ENCODE measurements at places on chromosomes 13 and 19. TPM values are rescaled to one million over a fixed set of nuclear protein-coding genes. Genes with fewer than 3 reads are reported as not detected.
A peak's percentile ranks its signal among the peaks of the same experiment; 100 is the strongest.

DNA sequence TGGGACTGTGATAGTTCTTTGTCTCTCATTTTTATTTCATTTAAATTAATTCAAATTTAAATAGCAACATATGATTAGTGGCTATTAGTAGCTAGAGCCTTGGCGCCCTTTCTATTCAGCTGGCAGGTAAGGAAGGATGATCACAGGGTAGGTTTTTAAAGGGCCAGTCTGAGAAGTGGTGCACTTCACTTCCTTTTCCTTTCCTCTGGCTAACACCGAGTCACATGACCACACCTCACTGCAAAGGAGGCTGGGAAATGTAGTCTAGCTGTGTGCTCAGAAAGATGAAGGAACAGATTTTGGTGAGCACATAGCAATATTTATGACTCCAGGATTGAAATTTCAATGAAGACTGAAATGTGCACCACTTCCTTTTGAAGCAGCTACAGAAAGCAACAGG, 128.7 kb downstream of the TSHZ3 start:
- no peaks in the 10 kb centered on the region for H3K36me3 ChIP-seq
- no peak overlapping the region for H3K4me3 ChIP-seq
- no peaks in the 10 kb centered on the region for H3K4me1 ChIP-seq
- H3K27me3 ChIP-seq = no peaks in the 10 kb centered on the region

GRCh38 chr13:98827449-98827848, 75.0 kb upstream of the SLC15A1 start:
- no peaks in the 10 kb centered on the region for H3K27me3 ChIP-seq
- no peak overlapping the region for H3K27ac ChIP-seq

Gene ZFP14
- total RNA-seq = 0.82 TPM

DNA sequence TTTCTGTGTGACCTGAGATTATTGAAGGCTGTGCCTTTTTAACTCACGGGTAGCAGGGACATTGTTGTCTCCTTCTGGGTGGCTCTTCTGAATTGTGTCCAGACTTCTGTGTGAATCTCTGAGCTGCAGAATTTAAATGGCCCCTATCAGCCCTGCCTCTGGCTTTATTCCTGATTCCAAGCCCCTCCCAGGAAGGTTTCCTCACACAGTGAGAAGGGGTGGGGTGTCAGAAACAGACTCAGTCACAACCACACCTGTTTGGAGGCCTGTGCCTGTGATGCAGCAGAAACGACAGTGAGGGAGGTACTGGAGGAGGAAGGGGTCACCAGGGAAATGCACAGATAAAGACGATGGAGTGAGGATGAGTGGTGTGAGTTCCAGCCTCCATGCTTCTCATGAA, at the start of gene CLC:
Gene CLC, minus strand, starts transcription at position 139 of the 400 bp plus-strand sequence. Its CDS starts 77 bp downstream, at position 62.
- no peaks in the 10 kb centered on the region for H3K36me3 ChIP-seq
- no peak within 1 kb of the TSS for H3K27ac ChIP-seq
- no peaks in the 10 kb centered on the region for H3K27me3 ChIP-seq
- peaks cover 14% of the 10 kb centered on the region for H3K4me1 ChIP-seq
- no peak within 1 kb of the TSS for H3K4me3 ChIP-seq

GRCh38 chr19:58330458-58330857, 3.7 kb downstream of the ZSCAN22 start:
- no peak overlapping the region for H3K4me3 ChIP-seq
- H3K27me3 ChIP-seq = no peaks in the 10 kb centered on the region
- DNase-seq = no peak
- H3K27ac ChIP-seq = no peak overlapping the region
- peaks cover 4% of the 10 kb centered on the region for H3K36me3 ChIP-seq

DNA sequence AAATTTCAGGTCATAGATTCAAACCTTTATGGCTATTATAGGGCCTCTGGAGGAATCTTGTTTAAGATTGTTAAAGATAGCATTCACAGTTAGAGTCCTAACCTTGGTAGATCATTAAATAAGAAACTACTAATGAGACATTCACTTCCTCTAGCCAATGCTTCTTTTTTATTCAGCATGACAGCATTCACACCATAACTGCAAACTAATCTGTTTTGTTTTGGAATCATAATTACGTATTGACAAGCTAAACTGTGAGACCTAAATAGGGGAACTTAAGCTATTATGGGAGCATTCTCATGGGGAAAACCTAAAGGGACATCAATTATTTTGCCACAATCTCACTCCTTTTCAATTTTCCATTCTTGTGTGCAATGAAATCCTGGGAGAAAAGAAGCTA, 653.8 kb downstream of the PCDH9 start:
- no peaks in the 10 kb centered on the region for H3K36me3 ChIP-seq
- H3K4me3 ChIP-seq = no peak overlapping the region
- no peak overlapping the region for H3K27ac ChIP-seq
- DNase-seq = no peak
- H3K27me3 ChIP-seq = no peaks in the 10 kb centered on the region

- DNase-seq = no peak
- peaks cover 3% of the 10 kb centered on the region for H3K36me3 ChIP-seq
- H3K27me3 ChIP-seq = no peaks in the 10 kb centered on the region
- no peak overlapping the region for H3K4me3 ChIP-seq
Observed at GRCh38 chr19:5103061-5103701, 134.3 kb downstream of the KDM4B start.

DNA sequence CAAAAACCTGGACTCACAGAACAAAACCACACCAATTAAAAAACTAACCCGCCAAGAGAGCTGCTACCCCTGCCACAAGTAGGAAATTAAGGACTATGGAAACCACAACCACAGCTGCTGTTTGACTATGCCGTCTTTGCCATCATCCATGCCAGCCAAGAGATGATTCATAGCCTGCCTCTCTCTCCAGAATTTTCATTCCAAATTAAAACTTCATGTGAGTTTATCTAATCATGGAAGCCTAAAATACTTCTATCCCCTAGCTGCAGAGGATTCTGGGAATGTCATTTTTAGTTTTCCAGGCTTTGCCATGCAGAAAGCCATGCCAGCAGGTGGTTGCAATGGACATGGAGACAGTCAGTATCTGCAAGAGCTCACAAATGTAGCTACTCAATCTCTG, 27.6 kb upstream of the GTF2F2 start:
- no peak for DNase-seq
- no peaks in the 10 kb centered on the region for H3K4me1 ChIP-seq
- H3K4me3 ChIP-seq = no peak overlapping the region
- no peaks in the 10 kb centered on the region for H3K36me3 ChIP-seq

GRCh38 chr13:24680258-24680920, at the start of gene ATP12A:
TSS of gene ATP12A (plus strand) at chr13:24680408. CDS start at chr13:24680744, 336 bp downstream.
- H3K27ac ChIP-seq = no peak within 1 kb of the TSS
- peaks cover 23% of the 10 kb centered on the region for H3K4me1 ChIP-seq
- H3K27me3 ChIP-seq = peaks cover 3% of the 10 kb centered on the region
- H3K4me3 ChIP-seq = peak within 1 kb of the TSS; percentile 46
- DNase-seq = no peak

DNA sequence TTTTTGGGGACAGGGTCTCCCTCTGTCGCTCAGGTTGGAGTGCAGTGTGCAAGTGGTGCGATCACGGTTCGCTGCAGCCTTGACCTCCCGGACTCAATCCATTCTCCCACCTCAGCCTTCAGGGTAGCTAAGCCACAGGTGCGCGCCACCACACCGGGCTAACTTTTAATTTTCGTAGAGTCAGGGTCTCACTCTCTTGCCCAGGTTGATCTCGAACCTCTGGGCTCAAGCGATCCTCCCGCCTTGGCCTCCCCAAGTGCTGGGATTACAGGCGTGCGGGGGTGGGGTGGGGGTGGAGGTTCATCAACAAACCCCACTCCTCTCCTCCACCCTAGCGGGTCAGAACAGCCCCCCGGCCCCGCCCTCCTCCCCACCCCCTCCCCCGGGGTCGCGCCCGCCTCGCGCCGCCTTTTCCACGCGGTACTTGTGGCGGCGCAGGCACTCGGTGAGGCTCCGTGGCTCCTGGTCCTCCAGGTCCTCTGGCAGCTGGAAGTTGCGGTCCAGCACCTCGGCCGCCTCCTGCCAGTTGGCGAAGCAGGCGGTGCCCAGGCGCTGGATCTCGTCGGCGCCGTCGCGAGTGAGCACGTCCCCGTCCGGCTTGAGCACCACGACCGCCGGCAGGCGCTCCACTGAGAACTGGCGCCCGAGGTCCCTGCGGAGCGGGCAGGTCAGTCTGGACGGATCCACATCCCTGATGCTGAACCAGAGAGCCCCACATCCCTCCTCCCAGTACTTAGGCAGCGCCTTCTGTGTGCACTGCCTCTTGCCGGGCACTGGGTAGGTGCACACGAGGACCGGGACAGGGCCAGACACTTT, 5.2 kb downstream of the NXNL1 start:
- H3K27ac ChIP-seq = no peak overlapping the region
- no peak for DNase-seq
- no peaks in the 10 kb centered on the region for H3K36me3 ChIP-seq
- H3K4me3 ChIP-seq = no peak overlapping the region
- H3K27me3 ChIP-seq = 0 out of 2 replicates have a peak, but pooled peaks cover 3% of the 10 kb centered on the region

DNA sequence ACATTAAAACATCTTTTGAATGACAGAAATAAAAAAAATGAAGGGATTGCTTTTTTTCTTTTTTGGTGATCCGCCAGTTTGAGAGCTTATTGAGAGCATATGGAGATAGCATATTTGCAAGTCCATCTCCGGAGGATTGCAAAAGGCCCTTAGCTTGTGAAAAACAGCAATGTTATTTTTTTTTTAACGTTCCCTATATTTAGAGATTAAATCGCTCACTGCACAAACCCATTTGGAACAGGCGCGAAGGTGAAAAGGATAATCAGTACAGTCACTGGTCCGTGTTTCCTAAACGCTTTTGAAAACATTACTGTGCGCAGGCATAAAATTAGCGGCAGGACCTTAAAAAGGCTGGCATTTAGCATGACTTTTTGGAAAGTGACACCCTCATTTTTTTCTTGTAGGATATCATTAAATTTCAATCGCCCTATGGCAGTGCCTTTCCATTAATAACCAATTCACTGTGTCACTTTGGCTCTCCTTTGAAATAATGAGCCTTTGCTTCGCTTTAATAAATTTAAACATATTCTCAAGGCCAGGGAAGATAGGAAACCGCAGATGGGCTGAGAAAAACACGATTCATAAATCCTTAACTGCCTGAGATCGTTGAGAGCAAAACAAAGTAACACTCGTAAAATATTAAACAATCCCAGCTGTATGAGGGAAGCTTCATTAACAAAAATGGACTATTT, 342.2 kb downstream of the DACH1 start:
- H3K27me3 ChIP-seq = no peaks in the 10 kb centered on the region
- DNase-seq = no peak
- H3K4me3 ChIP-seq = no peak overlapping the region
- no peaks in the 10 kb centered on the region for H3K4me1 ChIP-seq
- no peaks in the 10 kb centered on the region for H3K36me3 ChIP-seq
- no peak overlapping the region for H3K27ac ChIP-seq

Gene DAZAP1
- total RNA-seq = 240 TPM

Gene MIA
- not detected for total RNA-seq

- no peaks in the 10 kb centered on the region for H3K27me3 ChIP-seq
- H3K27ac ChIP-seq = no peak overlapping the region
- H3K4me1 ChIP-seq = no peaks in the 10 kb centered on the region
- DNase-seq = no peak
- no peak overlapping the region for H3K4me3 ChIP-seq
- H3K36me3 ChIP-seq = no peaks in the 10 kb centered on the region
Observed at GRCh38 chr13:57409121-57409520, 222.4 kb upstream of the PCDH17 start.

Gene LILRB2
- not detected for total RNA-seq

Gene PRR36
- total RNA-seq = 0.11 TPM

Gene SAMD1
- total RNA-seq = 74.5 TPM

Gene ZNF274
- 12.3 TPM for total RNA-seq

Gene APOC1
- total RNA-seq = 3.8 TPM

Gene WDR62
- 18.1 TPM for total RNA-seq

Gene TMEM59L
- total RNA-seq = not detected

GRCh38 chr13:48733739-48734335, 80.1 kb downstream of the CYSLTR2 start:
- no peaks in the 10 kb centered on the region for H3K27me3 ChIP-seq
- no peak for DNase-seq
- H3K36me3 ChIP-seq = no peaks in the 10 kb centered on the region
- H3K27ac ChIP-seq = no peak overlapping the region
- H3K4me3 ChIP-seq = no peak overlapping the region

- H3K4me3 ChIP-seq = no peak overlapping the region
- no peak overlapping the region for H3K27ac ChIP-seq
- H3K4me1 ChIP-seq = no peaks in the 10 kb centered on the region
- no peak for DNase-seq
- H3K27me3 ChIP-seq = no peaks in the 10 kb centered on the region
Observed at GRCh38 chr19:30386551-30387143, 14.5 kb downstream of the ZNF536 start.

- H3K4me1 ChIP-seq = peaks cover 32% of the 10 kb centered on the region
- no peak for DNase-seq
- peak within 1 kb of the TSS; percentile 56 for H3K27ac ChIP-seq
- H3K4me3 ChIP-seq = peak within 1 kb of the TSS; percentile 82
Observed at GRCh38 chr19:51368366-51369282, at the start of gene CLDND2. TSS of gene CLDND2 (minus strand) at chr19:51369003. CDS start at chr19:51368577, 426 bp downstream.

DNA sequence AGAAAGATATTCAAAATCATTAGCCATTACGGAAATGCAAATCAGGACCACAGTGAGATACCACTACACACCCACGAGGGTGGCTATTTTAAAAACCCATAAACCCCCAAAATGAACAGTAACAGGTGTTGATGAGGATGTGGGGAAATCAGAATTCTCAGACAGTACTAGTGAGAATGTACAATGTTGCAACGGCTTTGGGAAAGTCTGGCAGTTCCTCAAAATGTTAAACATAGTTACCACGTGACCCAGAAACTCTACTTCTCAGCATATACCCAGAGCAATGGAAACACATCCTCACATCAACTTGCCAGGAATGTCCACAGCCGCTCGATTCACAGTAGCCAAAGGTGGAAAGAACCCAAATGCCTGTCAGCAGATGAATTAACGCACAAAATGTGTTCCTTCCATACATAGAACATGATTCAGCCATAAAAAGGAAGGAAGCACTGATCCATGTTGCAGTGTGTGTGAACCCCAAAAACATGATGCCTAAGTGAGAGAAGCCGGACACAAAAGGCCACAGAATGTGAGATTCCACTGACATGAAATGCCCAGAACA, 7.0 kb downstream of the PLVAP start:
- H3K4me1 ChIP-seq = peaks cover 29% of the 10 kb centered on the region
- no peaks in the 10 kb centered on the region for H3K36me3 ChIP-seq
- peak overlapping the region; percentile 46 for H3K4me3 ChIP-seq
- peak; percentile 94 for DNase-seq

DNA sequence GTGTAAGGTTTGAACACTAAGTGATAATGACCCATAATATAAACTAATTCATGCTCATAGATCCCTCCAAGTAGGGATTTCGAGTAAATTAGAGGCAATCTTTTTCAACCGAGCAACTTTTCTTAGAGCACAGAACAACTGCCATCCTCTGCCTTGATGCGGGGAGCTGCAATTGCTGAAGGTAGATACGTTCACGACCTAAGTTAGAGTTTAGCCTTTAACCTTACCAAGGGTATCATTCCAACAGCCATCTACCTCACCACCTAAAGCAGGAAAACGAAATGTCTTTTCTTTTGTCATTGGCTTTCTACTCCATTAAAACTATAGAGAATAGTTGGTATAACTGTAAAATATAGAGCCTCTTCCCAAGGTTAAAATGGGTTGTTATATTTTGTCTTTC, 42.2 kb upstream of the NBEA start:
- no peaks in the 10 kb centered on the region for H3K27me3 ChIP-seq
- no peaks in the 10 kb centered on the region for H3K4me1 ChIP-seq
- no peak overlapping the region for H3K27ac ChIP-seq
- H3K36me3 ChIP-seq = no peaks in the 10 kb centered on the region
- DNase-seq = no peak

Measured in GM12878 (cell line).